ENCODE measurements at places on chromosomes 5 and 9.

DNA sequence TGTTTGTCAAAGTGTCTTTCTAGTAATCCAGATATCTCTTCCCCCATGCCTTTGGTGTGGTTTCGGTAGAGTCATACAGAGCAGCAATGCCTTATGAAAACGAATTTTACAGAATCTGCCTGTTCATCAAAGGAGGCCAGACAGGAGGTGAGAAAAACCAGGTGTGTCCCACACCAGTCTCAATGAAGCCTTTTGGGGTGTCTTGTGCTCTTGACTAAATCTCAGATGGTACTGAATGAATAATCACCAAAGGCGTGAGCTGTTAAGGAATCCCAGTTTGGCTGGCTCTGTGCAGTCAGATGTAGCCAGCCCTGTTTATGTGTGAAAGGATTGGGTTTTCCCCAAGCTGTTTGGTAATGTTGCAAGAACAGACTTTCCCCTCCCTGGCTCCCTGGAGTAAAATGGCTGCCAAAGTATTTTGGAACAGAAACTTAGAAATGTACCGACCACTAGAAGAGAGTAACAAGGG lies 70.8 kb upstream of the CDKN2B start:
- peak; percentile 42 for DNase-seq

DNA sequence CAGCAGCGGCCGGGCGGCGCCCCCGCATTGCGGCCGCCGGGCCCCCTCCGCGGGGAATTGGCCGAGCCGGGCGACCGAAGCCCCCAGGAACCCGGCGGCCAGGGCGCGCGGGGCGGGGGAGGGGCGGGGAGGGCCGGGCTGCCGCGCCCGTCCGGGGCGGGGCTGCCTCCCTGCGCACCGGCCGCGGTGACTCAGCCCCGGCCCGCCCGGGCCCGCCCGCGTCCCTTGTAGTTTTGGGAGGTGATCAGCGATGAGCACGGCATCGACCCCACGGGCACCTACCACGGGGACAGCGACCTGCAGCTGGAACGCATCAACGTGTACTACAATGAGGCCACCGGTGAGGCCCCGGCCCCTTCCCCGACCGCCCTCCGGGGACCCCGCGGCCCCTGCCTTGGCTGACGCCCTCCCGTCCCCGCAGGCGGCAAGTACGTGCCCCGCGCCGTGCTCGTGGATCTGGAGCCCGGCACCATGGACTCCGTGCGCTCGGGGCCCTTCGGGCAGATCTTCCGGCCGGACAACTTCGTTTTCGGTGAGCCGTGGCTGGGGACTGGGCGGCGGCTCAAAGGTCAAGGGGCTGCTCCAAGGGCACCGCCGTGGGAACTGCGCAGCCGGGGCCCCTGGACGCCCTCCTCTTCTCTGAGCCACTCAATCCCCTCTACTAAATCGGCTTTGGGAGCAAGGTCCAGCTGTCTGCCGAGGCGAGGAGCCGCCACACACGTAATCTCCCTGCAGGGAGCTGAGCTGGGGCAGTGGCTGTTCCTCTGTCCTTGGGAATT lies 592 bp downstream of the TUBB4B start:
- peak; percentile 33 for DNase-seq

DNA sequence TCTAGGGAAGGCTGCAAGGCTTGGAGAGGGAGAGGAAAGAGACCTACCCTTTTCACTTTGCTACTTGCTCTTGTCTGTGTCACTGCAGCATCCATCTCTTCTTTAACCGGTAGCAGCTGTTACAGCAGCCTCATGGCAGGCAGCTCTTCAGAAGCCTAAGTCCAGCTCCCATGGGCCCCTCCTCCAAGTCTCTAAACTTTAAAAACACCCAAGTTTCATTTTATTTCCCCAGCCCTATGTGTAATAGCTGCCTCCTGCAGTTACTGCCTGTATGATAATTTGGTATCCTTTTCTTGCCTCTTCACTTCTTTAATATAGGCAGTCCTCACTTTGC lies 313.1 kb upstream of the PIK3R1 start:
- no peak for DNase-seq

GRCh38 chr5:169395136-169395535 lies 94.2 kb upstream of the SLIT3 start:
- DNase-seq = no peak

- DNase-seq = peak; percentile 87
Measured at GRCh38 chr9:111298731-111299598, 31.1 kb downstream of the OR2K2 start.

- no peak for DNase-seq
Measured at GRCh38 chr9:127166111-127166510, 43.7 kb upstream of the ANGPTL2 start.

- DNase-seq = no peak
Measured at GRCh38 chr5:83034036-83034435, 43.2 kb downstream of the TMEM167A start.

- no peak for DNase-seq
Measured at GRCh38 chr9:134339183-134339806, 13.0 kb downstream of the RXRA start.

GRCh38 chr5:89983216-89983615 lies 426.3 kb downstream of the CETN3 start:
- no peak for DNase-seq

DNA sequence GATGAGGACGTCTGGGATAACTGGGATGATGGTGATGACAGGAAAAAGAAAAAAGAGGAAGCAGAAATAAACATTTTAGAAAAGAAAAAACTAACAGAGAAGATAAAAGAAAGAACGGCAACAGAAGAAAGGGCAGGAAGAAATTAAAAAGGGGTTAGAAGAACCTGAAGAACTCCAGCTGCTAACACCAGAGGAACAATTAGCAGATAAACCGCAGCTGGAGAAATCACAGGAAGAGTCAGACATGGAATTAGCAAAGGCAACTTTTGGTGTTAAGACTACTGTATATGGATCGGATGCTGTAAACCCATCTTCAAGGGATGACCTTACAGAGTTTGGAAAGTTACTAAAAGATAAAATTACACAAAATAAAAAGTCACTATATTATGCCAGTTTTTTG lies 15.4 kb downstream of the CTSL start:
- no peak for DNase-seq

DNA sequence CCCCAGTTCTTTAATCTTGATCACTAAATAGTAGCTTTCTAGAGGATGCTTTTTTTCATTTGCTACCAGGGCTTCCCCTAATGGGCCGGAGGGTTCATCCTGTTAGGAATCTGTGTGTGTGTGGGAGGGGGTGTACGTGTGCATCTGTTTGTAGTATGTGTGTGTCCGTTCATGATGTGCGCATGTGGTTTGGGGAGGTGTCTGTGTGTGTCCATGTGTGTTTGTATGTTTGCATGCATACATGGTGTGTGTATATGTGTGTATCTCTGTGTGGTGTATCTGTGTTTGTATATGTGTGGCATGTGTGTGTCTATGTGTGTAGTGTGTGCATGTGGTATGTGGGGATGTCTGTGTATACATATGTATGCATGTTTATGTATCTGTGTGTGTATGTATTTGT lies 106.2 kb downstream of the SYK start:
- DNase-seq = no peak

DNA sequence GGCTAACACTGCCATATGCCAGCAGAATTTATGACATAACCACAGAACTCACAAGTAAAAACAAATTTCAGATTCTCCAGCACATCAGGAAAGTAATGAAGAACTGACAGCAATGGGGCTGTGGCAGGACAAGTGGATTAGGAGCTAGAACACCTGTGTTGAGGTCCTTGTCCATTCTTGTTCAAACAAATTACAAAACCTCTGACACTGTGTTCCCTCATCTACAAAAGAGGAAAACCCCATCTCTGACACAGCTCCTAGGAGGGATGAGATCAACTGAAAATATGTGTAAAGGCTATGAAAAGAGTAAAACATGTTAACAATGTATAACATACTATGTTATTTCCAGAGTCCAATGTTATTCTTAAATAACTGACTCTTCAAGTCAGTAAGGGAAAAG lies 23.5 kb downstream of the ELP1 start:
- DNase-seq = no peak

GRCh38 chr5:112614285-112614684 lies 123.4 kb upstream of the APC start:
- no peak for DNase-seq

DNA sequence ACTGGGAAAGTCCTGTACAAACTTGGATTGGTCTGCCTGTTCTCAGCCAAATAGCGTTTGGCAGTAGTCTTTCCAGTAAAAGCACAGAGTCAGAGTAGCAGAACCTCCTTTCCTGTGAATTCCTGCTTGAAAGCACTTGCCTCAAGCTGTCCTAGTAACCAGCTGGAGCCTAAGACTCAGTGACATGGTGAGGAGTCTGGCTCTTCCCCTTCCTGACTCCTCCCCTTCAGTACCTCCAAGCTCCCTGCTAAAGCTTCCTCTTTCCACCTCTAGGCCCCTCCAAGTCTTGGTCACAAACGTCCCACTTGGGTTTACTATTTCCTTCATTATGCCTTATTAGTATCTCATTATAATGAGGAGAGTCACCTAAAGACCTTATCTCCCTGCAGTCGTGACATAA lies 21.4 kb upstream of the FAM81B start:
- no peak for DNase-seq

DNA sequence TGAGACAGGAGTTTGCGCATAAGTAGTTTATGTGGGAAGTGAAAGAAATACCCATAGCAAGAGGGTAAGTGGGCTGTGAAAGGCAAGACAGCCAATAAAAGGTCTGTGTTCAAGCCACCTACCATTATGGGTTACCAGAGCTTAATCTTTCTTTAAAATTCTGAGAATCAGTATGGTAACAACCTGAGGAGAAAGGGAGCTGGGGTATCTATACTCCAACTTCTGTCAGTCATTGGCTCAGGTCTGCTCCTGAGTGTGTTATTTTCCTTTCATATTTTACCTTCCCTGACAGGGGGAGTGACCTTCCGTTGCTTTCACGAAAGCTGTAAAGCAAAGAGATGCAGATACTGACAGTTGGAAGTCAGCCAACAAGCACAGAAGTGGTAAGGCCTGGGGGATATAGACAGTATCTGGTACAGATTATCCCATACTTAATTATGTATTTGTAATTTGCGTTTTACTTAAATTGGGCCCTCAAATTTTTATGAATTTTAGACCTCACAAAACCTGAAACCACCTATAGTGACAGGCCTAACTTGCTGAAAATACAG lies 233.4 kb downstream of the RAB3C start:
- no peak for DNase-seq

DNA sequence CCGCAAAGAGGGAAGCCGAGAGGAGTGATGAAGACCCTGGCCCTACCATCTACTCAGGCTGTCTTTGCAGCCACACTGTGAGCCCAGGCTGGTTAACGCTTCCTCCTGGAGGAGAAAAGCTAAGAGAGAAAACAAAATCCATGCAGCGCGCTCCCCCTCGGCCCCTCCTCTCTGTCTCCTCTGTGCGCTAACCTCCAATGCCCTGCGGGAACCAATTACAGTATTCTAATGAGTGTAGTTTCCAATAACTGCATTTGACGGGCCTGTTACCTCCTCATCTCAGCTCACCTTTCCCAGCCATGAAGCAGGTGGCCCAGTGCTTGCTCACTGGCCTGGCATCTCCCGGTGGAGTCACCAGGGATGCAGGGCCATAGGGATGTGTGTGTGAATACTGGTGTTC lies 565.5 kb downstream of the EBF1 start:
- no peak for DNase-seq

GRCh38 chr9:131642496-131643083 lies 97.3 kb downstream of the PRRT1B start:
- DNase-seq = no peak

GRCh38 chr5:170641589-170642031 lies 137.8 kb downstream of the KCNIP1 start:
- DNase-seq = no peak

GRCh38 chr9:77290373-77290772 lies 113.0 kb downstream of the VPS13A start:
- DNase-seq = no peak

DNA sequence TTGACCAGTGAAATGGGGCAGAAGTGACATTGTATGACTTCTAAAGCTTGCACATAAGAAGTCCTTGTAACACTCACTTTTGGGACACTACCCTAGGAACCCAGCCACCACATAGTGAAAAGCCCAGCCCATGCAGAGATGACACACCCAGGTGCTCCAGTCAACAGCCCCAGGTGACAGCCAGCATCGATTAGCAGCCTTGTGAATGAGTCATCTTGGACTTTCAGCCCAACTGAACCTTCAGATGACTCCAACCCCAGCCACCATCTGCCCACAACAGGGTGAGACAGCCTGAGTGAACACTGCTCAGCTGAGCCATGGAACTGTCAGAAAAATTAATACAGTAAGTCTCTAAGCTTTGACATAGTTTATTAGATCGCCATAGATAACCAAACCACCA lies 458.6 kb downstream of the ZSWIM6 start:
- no peak for DNase-seq

- DNase-seq = no peak
Measured at GRCh38 chr5:177590406-177590805, 1.6 kb upstream of the TMED9 start.
